ENCODE measurements at places on chromosomes 6 and 20.

DNA sequence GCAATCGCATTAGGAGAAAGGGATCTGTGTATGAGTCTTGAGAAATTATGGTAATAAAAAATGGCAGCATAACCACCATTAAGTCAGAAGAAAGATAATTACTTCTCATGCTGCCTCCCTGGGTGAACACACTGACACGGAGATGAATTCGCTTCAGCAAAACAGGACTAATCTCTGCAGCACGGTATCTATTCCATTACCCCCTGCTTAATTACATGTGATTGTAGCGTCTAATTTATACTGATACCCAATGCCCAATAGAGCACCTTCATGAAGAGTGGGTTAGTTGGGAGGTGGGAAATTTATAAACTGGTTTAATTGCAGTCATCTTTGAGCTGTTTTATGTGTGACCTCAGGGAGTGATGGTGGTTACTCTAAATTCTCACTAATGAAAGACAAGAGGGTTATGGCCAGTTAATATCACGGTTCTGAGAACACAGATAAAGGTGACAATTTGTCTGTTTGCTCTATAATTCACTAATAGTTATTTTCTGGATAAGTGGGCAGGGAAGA lies 476.2 kb upstream of the SULF2 start:
- no peaks in the 10 kb centered on the region for H3K36me3 ChIP-seq
- H3K4me1 ChIP-seq: no peaks in the 10 kb centered on the region
- no peak overlapping the region for H3K4me3 ChIP-seq
- peaks cover 25% of the 10 kb centered on the region for H3K27me3 ChIP-seq
- H3K27ac ChIP-seq: no peak overlapping the region

DNA sequence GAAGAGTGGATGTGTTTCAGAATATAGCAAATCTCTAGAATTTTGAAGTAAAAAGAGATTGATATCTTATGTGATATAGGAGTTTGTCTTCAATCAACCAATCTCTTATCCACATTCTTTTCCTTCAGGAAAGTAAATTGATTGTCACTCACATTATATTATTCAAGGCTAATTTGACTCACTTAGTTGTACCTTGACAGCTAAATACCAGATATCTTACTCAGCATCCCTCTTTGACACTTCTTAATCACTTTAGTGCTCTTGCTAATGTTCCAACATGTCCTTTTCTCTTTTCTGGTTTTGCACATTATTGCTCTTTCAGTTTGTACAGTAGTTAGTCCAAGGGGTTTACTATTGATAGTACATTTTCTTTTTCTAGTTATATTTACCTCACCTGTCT lies 286.9 kb upstream of the PTCHD4 start:
- H3K4me1 ChIP-seq: no peaks in the 10 kb centered on the region
- no peak overlapping the region for H3K4me3 ChIP-seq
- H3K36me3 ChIP-seq: no peaks in the 10 kb centered on the region
- H3K27me3 ChIP-seq: no peaks in the 10 kb centered on the region
- DNase-seq: no peak

DNA sequence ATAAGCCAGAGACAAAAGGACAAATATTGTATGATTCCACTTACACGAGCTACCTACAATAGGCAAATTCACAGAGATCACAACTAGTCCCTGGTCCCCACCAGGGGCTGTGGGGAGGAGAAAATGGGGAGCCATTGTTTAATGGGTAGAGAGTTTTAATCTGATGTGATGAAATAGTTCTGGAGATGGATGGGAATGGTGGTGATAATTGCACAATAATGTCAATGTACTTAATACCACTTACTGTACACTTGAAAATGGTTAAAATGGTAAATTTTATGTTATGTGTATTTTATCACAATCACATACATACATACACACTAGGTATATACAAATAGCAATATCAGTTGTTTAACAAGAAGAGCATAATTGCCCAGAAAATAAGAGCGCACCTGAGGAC lies 24.3 kb upstream of the GSTA3 start:
- H3K4me3 ChIP-seq: no peak overlapping the region
- no peak for DNase-seq
- H3K36me3 ChIP-seq: no peaks in the 10 kb centered on the region
- no peaks in the 10 kb centered on the region for H3K4me1 ChIP-seq

DNA sequence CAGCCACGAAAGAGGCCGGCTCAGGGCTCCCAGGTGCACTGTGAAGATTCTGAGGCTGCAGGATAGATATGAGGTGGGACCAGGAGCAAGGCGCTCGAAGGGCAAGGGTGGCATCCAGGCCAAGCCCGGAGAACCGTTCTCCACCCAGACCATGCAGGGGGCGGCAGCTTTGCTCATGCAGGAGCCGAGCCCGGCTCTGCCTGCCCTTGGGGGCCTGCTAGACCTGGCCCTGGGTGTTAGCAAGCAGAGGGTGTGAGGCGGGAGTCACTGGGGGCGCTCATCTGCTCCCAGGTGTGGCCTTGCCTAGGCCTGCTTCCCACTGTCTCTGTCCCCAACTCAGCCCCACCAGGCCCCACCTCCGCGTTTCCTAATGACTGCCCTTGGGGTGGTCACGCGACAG lies 59.4 kb downstream of the WDR27 start:
- no peaks in the 10 kb centered on the region for H3K4me1 ChIP-seq
- H3K27ac ChIP-seq: no peak overlapping the region
- H3K4me3 ChIP-seq: no peak overlapping the region
- no peaks in the 10 kb centered on the region for H3K36me3 ChIP-seq
- H3K27me3 ChIP-seq: no peaks in the 10 kb centered on the region

GRCh38 chr6:30752157-30752927 lies 8.0 kb upstream of the IER3 start:
- no peaks in the 10 kb centered on the region for H3K27me3 ChIP-seq
- H3K4me1 ChIP-seq: peaks cover 19% of the 10 kb centered on the region
- H3K36me3 ChIP-seq: no peaks in the 10 kb centered on the region
- peak; percentile 84 for DNase-seq
- no peak overlapping the region for H3K4me3 ChIP-seq
- H3K27ac ChIP-seq: peak overlapping the region; percentile 46

DNA sequence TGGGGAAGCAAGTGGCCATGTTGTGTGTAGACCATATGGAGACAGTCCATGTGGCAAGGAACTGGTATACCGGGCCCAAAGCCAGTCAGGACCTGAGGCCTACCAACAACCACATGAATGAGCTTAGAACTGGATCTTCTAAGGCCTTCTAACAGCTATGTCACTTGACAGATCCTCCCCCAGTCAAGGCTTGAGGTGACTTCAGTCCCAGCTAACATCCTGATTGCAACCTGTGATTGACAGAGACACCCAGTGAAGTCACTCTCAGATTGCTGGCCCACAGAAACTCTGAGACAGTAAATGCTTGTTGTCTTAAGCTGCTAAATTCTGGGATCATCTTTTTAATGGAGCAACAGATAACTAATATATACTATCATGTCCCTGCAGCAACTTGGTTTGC lies 32.9 kb downstream of the AHI1 start:
- H3K27me3 ChIP-seq: no peaks in the 10 kb centered on the region
- no peaks in the 10 kb centered on the region for H3K4me1 ChIP-seq
- no peak for DNase-seq
- no peak overlapping the region for H3K4me3 ChIP-seq

DNA sequence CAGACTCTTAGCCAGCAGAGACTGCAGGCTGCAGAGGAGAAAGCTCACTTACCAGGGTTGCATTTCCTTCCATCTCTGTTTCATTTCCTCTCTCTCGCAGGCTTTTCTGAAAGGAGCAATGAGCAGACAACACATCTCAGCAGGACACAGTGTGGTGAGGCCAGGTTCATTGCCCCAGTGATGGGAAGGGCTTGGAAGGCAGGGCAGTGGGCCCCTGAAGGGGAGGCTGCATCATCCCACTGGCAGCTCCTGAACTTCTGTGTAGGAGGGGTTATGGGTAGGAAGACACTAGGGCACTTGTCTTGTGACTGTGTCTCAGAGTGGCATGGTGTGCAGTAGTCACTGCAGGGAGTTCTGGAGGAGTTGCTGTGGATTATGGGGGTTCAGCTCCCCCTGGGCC lies 246.8 kb downstream of the QKI start:
- DNase-seq: peak; percentile 12
- H3K4me3 ChIP-seq: no peak overlapping the region
- peaks cover 16% of the 10 kb centered on the region for H3K4me1 ChIP-seq
- no peak overlapping the region for H3K27ac ChIP-seq

DNA sequence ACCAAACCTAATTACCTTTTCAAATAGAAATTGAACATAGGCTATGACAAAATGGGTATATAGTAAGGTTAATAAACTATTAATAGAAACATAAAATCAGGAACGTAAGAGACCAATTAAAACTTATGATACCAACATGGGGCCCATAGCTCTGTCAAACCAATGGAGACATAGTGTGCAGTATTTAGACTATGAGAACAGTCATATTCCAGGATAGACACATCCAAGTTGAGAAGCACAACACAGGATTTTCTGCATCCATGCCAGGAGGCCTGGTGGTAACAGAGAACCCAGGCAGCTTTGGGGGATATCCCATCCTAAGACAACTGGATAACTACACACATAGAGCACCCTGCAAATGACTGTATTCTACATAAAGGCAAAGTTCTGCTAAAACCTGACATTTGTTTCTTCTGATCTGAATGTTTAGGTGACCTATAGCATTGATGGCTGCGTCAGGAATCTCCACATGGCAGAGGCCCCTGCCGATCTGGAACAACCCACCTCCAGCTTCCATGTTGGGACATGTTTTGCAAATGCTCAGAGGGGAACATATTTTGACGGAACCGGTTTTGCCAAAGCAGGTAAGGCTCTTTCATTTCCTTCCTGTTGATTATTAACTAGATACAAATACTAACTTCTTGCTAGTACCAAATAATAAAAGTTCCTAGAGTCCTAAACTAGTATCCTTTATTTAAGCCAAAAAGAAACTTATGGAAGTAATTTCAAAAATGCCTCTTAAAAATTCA lies 202.7 kb downstream of the ARHGAP18 start:
- DNase-seq: no peak
- H3K27ac ChIP-seq: no peak overlapping the region
- no peak overlapping the region for H3K4me3 ChIP-seq

DNA sequence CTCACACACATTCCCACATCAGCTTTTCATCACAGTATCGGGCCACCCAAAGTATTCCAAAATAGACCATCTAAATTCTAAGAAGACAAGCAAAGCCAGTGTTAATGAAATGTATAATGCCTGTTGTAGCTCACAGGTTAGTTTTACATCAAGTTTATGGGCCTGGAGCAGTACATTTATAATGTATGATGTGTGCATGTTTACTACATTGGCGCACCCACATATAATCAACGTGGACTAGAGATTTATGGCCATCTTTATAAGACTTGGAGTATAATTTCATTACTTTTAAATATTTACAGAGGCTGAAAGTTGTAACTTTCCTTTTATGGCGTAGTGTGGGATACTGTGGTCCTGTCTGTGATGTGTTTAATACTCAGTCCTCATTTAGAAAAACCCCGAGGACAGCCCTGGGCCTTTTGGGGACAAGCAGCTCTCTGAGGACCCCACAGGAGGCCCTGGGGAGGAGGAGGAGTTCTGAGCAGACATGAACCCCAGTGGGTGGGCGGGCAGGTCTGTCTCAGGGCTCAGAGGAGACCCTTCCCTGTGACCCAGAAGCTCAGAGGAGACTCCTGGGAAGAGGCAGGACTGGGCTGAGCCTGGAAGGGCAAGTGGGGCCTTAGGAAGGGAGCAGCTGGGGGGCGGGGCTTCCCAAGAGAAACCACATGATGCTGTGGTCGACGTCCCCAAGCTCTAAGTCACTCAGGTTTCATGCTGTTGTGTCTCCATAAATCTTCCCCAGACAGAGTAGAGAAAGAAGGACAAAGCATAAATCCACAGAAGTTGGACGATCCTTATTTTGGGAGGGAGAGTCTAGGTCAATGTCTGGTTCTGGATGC lies 232.1 kb downstream of the PREX1 start:
- H3K36me3 ChIP-seq: no peaks in the 10 kb centered on the region
- no peak overlapping the region for H3K27ac ChIP-seq
- DNase-seq: no peak
- no peaks in the 10 kb centered on the region for H3K4me1 ChIP-seq
- H3K27me3 ChIP-seq: no peaks in the 10 kb centered on the region

DNA sequence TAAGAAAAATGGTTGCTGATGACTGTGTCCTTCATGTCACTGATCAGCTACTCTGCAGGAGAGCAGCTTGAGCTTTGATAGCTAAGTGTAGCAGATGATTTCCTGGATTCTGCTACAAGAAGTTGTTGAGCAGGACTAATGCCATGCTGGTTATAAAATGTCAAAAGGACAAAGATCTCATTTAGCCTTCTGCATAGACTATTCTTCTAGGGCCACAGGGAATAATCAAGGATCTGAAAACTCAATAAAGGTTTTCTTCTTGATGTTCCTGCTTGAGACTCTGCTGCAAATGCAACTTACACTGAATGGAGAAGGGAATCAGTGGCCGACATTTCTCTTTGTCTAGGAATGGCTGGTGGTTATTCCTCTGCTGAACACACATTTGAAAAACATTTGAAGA lies 360.3 kb upstream of the PTCHD4 start:
- no peaks in the 10 kb centered on the region for H3K36me3 ChIP-seq
- H3K27me3 ChIP-seq: no peaks in the 10 kb centered on the region
- no peak overlapping the region for H3K27ac ChIP-seq
- H3K4me3 ChIP-seq: no peak overlapping the region
- no peaks in the 10 kb centered on the region for H3K4me1 ChIP-seq
- no peak for DNase-seq

- H3K4me1 ChIP-seq: peaks cover 6% of the 10 kb centered on the region
- H3K27ac ChIP-seq: peak overlapping the region; percentile 57
- DNase-seq: peak; percentile 53
- H3K27me3 ChIP-seq: no peaks in the 10 kb centered on the region
Observed at GRCh38 chr6:49410564-49410963, 52.5 kb downstream of the MMUT start.

DNA sequence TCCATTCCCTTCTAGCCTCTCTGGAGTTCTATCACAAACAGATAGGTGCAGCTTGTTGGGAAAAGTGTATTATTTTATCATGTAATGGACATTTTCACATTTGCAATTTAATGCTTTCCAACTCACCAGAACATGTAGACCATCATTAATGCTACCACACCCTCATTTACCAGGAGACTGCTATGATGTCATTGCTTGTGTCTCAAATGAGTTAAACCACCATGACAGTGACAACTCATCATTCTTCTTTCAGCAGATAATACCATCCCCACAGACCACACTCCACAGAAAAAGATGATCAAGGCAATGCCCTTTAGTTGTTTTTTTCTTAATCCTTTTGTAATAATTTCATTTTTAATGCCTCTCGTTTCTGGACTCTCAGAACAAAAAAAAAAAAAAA lies 168.7 kb downstream of the AIG1 start:
- no peaks in the 10 kb centered on the region for H3K4me1 ChIP-seq
- H3K27ac ChIP-seq: no peak overlapping the region
- no peaks in the 10 kb centered on the region for H3K27me3 ChIP-seq
- no peak overlapping the region for H3K4me3 ChIP-seq
- DNase-seq: no peak

DNA sequence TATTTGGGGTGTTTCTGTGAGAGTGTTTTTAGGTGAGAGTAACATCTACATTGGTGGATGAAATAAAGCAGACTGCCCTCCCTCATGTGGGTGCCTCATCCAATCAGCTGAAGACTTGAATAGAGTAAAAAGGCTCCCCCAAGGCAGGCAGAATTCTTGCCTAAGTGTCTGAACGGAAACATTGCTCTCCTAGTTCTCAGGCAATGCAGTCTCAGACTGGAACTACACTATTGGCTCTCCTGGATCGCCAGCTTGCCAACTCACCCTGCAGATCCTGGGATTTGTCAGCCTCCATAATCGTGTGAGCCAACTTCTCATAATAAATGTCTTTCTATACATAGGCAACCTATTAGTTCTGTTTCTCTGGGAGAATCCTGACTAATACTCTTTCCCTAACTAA lies 5.5 kb upstream of the TMEM170B start:
- H3K4me1 ChIP-seq: peaks cover 7% of the 10 kb centered on the region
- H3K4me3 ChIP-seq: no peak overlapping the region
- H3K27ac ChIP-seq: no peak overlapping the region
- H3K27me3 ChIP-seq: no peaks in the 10 kb centered on the region
- DNase-seq: no peak

GRCh38 chr6:149651056-149651455 lies 2.5 kb upstream of the KATNA1 start:
- DNase-seq: no peak
- H3K36me3 ChIP-seq: no peaks in the 10 kb centered on the region

Measured in A673 (cell line).